ENCODE measurements at places on chromosomes 16 and 17.

DNA sequence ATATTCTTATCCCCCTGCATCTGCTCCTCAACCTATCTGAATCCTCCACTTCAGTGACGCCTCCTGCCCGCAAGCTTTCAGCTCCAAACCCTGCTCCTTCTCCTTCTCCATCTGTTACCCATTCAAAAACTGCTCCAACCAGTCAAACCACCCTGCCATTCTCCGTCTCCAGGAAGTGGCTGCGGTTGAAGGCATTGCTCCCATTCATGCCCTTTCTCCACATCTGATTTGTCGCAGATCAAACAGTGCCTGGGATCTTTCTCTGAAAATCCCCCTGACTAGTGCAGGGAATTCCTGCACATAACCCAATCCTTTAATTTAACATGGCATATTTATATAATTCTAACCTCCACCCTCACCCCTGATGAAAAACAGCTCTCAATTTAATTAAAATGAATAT is 56.3 kb downstream of the SLFN5 start:
- DNase-seq, result peak; percentile 47

DNA sequence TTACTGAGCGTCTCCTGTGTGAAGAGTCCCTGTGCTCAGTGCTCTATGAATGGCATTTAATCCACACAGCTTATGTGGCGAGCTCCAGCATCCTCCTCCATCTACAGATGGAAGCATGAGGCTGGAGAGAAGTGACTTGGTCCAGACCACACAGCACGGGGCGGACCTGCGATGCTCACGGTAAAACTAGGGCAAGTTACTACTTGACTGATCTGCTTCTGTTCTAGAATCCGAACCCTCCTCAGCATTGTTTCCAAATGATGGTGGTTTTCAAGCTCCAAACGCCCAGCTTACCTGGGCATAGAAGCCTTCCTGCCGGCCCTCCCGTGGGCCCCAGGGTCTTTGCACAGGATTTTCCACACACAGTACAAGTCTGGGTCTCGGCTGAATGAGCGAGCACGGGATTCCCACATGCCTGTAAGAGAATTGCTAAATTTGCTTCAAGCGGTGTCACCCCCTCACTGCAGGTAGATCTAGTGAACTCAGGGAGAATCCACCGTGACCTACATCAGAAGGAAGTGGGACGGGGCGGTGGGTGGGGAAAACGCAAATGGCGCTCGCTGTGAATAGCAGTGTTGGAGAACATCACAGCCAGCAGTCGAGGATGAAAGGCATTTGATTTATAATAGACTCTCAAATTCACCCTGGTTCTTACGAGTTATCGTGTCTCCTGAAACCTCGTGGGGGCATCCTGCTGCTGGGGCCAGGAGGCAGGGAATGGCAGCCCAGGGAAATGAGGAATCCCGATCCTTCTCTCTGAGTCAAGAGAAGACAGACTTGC is 101.1 kb downstream of the CMIP start:
- DNase-seq, result no peak

GRCh38 chr16:1145383-1146100 is 7.4 kb upstream of the CACNA1H start:
- peak; percentile 37 for DNase-seq

- DNase-seq, result no peak
Observed at GRCh38 chr17:74861662-74862107, 2.0 kb upstream of the GRIN2C start.

GRCh38 chr17:2694381-2695242 is 17.0 kb downstream of the CLUH start:
- DNase-seq, result no peak

- no peak for DNase-seq
Observed at GRCh38 chr16:58048494-58049231, 23.1 kb downstream of the MMP15 start.

DNA sequence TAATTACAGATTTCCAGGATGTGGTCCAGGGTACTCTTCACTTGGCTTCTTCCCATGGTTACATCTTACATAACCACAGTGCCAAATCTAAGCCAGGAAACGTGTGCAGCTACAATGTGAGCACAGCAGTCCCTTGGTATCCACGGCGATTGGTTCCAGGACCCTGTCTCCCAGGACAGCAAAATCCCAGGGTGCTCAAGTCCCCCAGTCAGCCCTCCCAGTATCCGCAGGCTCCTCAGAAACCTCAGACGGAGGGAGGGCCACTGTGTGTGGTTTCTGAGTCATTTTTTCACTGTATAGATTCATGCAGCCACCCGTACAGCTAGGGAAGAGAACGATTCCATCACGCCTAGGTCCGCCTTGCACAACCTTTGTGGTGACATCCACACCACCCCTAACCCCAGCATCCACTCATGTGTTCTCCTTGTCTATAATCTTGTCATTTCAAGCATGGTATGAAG is 11.1 kb upstream of the ATP2C2 start:
- no peak for DNase-seq

DNA sequence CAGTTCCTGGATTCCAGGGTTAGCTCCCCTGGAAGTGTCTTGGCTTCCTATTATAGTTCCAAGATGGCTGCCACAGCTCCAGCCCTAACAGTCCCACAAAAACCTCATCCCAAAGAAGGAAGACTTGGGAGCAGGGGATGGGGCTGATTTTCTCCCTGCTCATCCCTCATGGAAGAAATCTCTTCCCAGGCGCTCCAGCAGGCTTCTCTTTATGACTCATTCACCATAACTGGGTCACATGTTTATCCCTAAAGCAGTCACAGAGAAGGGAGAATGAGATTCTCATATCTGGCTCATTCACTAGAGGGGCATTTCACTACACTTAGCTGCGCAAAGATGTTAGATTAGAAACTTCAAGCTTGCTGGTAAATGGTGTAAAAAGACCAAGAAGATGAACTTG is 206.5 kb upstream of the IRX3 start:
- DNase-seq, result no peak

DNA sequence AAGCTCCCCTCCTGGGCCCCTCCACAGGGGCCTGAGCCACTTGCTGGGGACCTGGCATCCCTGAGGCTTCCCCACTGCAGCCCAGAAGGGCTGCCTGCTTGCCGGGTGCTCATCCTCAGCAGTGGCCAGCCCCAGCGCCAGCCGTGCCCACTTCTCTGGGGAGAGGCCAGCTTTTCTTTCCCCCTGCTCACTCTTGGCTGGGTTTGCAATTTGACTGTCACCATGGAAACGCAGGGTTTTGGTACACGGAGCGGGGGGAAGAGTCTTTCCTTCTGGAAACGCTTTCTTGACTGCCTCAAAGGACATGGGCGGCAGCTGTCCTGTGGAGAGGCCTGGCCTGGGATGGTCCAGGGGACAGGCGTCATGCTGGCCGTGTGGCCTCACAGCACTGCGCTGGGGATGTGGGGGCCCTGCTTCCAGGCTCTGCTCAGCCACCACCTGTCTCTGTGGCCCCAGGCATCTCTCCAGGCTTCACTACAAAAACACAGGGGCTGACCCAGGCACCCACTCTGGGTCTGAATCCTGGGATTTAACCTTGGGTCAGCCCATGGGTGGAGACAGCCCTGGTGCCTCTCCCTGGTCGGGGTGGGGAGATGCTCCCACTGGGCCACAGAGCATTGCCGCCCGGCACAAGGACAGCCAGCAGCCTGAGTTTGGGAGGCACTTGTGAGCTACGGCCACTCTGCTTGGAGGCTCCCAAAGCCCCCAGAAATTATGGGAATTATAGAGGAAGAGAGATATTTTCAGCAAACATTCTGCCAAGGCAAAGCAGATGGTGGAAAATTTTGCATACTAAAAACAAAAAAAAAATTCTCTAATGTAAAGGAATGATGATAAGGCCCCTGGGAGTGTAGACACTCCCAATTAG is 45.9 kb upstream of the DOC2B start:
- DNase-seq, result no peak

DNA sequence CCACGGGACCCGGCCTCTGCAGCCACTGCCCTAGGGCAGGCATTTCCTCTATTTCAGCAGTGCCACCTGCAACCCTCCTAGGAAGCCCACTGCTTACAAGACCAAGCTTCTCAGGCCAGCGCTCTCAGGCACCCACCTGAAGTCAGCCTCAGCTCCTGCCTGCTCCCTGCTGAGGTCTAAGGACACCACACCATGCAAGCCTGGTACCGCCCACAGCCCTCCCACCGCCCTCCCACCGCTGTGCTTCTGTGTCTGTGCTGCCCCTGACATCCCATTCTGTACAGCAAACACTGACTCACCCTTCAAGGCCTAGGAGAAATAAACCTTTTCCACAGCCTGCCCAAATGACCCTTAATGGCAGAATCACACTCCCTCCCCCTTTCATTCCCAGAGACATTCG is 6.3 kb downstream of the CLUH start:
- DNase-seq, result no peak

- DNase-seq, result no peak
Observed at GRCh38 chr16:1311738-1312466, 2.5 kb downstream of the UBE2I start.

DNA sequence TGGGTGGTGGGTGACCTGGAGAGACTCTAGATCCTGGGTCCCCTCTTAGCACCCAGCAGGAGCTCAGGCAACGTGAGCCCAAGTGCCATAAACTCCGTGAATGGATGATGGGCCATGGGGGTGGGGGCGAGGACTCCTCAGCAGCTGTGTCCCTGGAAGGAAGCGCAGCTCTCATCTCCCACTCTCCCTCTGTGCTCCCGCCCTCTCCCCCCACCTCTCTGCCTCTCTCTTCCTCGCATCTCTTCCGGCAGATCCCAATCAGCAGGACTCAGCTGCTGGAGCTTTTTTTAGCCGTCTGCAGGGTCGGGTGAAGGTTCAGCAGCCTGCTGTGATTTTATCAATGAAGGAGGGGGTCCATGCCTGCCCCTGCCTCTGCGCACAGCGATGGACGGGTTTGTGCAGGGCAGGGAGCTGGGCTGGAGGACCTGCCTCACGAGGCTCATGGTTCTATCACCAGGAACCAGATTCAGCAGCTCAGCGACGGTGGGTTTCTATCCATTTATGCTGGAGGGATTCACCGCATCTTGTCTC is 8.3 kb downstream of the CCR7 start:
- peak; percentile 50 for DNase-seq

- DNase-seq, result no peak
Observed at GRCh38 chr16:51107742-51108141, 43.3 kb downstream of the SALL1 start.

GRCh38 chr16:10931977-10932632 is 10.2 kb downstream of the DEXI start:
- no peak for DNase-seq

- no peak for DNase-seq
Observed at GRCh38 chr16:24309258-24310142, 53.4 kb downstream of the CACNG3 start.

- no peak for DNase-seq
Observed at GRCh38 chr17:55398689-55399088, 22.9 kb downstream of the MMD start.

DNA sequence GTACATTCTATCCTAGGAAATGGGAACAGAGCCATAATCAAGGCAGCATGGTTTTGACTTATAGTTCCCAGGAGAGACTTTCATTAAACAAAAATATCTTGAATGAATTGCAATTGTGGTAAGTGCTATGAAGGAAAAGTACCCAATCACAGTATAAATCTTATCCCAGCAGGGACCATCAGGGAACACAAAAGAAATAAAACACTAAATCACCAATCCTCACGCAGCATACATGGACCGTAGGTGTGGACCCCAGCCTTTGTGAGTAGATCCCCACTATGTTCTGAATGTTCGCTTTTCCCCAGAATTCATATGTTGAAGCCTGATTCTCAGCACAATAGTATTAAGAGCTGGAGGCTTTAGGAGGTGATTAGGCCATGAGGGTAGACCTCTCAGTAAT is 925.0 kb upstream of the RBFOX1 start:
- DNase-seq, result no peak

DNA sequence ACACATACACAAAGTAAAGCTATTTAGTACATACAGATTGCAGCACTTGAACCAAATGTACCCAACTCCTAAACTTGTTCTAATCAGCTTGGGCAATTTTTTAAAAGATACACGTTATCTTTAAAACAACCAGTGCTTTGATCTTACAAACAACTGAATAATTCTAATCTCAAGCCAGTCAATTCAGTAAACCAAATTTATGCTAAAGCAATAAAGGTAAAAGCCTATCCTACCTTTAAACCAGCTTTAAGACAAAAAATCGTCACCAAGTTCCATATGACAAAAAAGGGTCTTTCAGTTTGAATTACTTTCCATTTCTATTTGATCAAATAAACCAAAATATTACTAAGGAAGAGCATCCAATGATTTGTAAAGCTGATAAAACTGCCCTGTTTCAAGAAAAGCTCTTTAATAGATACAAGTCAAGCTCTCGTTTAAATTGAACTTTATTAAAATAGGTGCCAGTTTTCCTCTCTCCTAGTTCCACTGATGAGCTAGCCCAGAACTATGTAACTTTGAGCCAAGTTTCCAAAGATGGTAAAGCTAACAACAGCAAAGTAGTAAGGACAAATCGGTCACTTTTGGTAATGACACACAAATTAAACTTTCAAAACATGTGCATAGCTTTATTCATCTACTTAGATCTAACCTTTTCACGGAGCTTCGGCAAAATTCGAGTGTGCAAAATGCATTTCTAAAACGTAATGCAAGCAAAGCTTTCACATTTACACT is 10.2 kb downstream of the CRYBA1 start:
- no peak for DNase-seq

DNA sequence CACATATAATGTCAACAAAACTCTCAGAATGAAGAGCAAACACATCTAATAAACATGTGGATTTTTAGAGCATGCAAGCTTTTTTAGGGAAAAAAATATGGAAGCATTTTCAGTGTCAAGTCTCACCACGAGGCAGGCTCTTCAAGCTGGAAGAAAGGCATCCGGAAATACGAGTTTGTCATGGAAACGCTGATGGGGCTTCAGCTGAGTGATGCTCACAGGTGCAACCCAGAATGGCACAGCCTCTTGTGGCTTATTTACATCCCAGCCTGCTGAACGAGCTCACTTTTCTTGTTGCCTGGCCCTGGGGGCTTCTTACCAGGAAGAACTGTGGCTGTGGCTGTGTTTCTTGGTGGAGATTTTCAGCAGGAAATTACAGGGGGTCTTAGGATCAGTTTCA is 24.1 kb upstream of the DYNLL2 start:
- DNase-seq, result peak; percentile 66

DNA sequence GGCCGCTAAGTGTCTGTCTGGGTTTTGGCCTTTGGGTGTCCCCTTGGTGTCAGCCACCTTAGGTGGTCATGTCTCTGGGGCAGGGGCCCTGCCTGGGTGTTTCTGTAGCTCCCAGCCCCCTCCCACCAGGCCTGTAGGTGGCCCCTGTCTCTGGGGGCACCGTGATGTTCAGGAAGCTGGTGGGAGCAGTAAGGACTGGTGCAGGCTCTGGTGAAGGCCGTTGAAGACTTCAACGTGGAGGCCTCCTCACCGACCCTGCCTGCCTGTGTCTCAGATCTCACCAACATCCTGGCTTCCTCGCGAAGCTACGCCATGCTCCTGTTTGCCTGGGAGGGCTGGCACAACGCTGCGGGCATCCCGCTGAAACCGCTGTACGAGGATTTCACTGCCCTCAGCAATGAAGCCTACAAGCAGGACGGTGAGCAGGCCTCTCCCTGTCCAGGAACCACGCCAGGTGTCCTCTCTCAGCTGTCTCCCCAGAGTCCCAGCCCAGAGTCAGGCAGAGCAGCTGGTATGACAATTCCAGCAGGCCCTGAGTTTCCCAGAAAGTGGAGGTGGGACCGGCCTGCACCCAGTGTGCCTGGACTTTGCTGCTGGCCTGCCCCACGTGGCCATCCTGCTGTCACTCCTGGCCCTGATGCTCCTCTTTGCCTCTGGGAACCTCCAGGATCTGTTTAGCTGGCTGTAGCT is 2.8 kb downstream of the ACE start:
- peak; percentile 11 for DNase-seq

GRCh38 chr16:79090966-79091365 is 509.6 kb downstream of the MAF start:
- DNase-seq, result no peak

GRCh38 chr16:79811541-79811940 is 211.0 kb upstream of the MAF start:
- no peak for DNase-seq
